Stimulated activated CD8-positive, alpha-beta memory T cell treated with anti-CD3 and anti-CD28 coated beads, Interleukin-4, amount 100 ng/mL, for 1 hour (primary cell): ENCODE measurements at places on chromosomes 11 and 22.

DNA sequence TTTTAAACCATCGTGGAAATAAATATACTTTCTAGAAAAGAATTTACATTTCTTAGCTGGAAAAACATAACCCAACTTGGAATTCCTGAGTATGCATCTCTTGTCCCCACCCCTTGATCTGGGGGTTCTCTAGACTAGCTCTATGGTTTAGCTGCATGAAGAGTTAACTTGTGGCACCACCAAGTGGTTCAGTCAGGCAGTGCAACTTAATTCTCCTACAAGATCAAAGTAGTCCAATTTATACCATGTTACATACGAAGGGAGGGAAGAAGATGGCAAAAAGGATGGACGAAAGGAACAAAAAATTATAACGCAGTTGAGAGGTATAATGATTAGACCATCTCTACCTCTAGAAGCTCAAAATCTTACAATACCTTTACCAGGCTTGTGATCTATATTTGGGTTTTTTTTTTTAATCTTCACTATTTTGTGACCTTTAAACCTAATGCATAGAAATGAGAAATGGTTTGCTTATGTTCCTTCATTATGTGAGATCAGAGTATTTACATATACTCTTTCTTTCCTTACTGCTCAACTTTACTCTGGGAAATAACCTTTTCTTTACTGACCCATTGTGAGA, 28.5 kb upstream of the ALKBH3 start:
- no peak for DNase-seq

- DNase-seq = no peak
Observed at GRCh38 chr11:111120161-111120560, 125.4 kb upstream of the POU2AF2 start.

DNA sequence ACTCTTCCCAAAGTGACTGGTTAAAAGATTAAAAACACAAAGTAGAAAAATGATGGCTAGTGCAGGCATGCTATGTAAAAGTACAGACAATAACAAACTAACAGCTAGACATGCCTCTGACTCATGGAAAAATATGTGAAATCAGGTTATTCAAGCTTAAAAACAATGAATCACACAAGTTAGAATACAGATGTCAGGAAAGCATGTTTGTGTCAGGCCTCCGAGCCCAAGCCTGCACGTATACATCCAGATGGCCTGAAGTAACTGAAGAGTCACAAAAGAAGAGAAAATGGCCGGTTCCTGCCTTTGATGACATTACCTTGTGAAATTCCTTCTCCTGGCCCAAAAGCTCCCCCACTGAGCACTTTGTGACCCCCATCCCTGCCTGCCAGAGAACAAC, 110.1 kb downstream of the NOX4 start:
- DNase-seq = no peak

DNA sequence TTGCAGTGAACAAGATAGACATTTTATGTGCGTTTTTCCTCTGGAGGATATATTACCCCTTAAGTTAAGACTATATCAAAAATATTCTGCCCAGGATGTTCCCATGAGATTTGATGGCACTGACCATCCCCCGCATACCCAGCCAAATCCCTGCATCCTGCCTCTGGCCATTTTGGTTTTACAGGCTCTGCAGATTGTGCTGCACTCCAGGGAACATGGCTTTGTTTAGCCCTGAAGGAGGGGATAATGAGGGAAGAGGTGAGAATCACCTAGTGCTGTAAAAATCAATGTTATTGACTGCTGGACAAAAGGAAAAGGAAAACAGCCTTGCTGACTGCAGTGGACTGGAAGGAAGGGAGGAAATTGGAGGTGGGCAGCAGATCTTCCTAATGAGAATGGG, 717.4 kb downstream of the DLG2 start:
- no peak for DNase-seq

DNA sequence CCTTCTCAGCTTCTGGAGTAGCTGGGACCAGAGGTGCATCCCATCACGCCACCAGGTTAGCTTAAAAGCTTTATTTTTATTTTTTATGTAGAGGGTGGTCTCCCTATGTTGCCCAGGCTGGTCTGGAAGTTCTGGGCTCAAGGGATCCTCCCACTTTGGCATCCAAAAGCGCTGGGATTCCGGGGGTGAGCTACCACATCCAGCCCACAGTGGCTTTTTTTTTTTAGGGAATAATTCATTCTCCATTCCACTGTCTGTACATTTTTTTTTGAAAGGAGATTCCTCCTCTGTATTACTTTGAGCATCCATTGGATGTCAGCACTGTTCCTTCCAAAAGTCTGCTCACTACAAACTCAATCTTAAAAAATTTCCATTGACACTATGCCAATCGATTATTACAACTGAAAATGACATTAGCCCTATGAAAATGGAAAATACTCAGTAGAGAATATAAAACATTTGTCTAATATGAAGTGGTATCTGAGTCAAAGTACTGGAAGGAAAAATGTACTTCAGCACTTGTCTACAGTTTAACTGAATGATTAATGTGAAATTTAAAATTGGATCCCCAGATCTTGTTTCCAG, 1.3 kb upstream of the LPXN start:
- no peak for DNase-seq

DNA sequence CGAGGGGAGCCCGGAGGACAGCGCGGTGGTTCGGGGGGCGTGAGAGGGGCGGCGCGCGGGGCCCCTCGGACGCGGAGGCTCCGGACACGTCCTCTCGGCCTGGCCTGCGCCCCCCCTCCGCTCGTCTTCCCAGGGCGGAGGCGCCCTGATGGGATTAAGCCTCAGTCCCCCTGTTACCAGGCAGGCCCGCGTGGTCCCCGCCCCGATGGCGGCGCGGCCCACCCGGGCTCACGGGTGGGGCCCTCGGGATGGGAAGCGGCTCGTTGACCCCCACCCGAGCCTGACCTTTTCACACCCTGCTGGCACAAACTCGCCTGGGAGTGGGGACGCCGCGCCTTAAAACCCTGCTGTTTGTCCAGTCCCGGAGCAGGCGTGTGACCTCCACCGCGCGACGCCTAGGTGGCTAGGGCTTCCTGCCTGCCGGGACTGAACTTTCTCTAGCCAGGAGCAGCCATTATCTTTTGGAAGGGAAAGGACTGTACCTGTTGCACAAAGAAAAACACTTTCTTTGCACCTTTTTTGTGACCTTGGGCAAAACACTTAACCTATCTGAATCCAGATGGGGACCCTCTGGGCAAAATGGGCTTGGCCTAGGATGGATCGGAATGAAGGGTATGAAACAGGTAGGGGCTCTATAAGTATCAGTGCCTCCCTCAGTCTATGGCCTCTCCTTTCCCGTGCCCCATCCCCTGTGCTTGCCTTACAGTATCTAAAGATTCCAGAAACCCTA, 1.0 kb downstream of the KIAA1671 start:
- DNase-seq = no peak

GRCh38 chr11:128174465-128175291, 412.7 kb downstream of the ETS1 start:
- DNase-seq = no peak

- no peak for DNase-seq
Observed at GRCh38 chr11:76161261-76161961, 44.9 kb downstream of the WNT11 start.

- DNase-seq = no peak
Observed at GRCh38 chr22:35509960-35510359, 30.7 kb upstream of the RASD2 start.

GRCh38 chr22:37749831-37750595, 53.2 kb downstream of the TRIOBP start:
- no peak for DNase-seq

DNA sequence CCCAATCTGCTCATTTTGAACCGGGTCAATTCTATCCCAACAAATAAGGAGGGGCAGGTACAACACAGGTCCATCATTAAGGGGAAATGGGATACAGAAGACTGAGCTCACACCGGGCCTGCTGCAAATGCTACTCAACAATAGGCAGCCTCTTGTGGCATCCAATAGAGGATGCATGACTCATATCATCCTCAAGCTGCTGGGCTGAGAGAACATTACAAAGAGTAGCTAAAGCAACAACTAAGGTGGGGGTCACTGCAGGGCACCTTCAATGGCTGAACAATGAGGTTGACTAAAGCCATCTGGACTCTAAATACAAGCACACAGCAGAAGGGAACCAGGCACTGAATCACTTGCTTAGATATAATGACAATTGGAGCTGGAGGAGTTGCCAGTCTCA, 130.1 kb upstream of the SYN3 start:
- DNase-seq = no peak

DNA sequence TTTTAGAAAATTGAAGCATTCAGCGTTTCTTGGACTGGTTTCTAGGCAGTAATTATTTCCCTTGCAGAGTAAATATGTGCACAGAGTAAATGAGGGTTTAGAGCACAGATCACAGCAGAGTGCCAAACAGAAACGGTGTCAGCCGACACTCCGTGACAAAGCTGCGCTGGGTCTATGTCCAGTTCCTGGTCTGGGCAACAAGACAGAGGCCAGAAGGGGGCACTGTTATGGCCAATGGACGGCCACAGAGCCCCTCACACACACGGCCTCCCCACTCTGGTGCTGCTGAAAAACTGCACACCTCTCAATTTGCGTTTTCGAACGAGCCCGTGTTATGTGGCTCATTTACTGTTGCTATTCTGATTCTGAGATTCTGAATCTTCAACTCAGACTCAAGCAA, 180.7 kb downstream of the MPPED1 start:
- DNase-seq = no peak

GRCh38 chr11:38448284-38448683, 1850.2 kb upstream of the RAG2 start:
- no peak for DNase-seq

- no peak for DNase-seq
Observed at GRCh38 chr11:103585911-103586310, 450.5 kb upstream of the DDI1 start.

GRCh38 chr22:33034753-33035152, 23.4 kb downstream of the SYN3 start:
- DNase-seq = no peak

DNA sequence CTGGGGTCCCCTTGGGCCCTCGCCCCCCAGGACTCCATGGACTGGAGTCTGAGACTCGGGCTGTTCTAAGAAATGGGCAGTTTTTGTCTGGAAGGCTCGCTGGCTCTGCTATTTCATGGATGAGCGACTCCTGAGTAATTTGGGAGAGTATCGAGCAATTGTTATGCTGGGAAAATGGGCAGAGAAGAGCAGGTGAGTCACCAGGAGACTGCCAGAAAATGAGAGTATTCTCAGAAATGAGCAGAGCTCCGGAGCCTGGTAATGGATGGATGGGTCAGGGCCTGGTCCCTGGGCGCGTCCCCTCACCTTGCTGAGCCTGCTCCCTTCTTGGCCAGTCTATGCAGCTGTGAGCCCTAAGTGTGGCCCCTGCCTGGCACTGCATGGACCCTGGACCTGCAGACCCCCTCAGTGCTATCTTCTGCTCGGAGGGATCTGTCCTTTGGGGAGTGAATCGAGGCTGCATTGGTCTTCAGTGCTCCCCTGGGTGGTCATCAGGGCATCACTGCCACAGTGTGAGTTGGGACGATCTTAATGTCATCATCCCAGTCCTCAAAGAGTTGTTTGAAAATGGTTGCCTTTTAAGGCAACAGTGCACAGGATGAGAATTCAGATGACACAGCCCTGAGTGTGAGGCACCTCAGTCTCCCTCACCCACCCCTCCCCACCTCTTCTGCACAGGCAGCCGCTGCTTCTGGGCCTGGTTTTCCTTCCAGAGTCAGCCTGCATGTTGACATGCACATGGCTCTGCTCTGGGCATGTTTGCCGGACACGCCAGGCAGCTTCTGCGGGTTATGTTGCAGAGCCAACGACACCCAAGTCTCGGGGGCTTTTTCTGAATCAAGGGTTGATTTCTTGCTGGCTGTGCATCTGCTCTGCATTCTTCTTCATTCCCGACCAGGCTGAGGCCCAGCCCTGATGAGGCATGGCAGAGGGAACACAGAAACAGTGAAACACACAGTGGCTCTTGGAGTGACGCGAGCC, 519.0 kb downstream of the TBC1D22A start:
- no peak for DNase-seq

DNA sequence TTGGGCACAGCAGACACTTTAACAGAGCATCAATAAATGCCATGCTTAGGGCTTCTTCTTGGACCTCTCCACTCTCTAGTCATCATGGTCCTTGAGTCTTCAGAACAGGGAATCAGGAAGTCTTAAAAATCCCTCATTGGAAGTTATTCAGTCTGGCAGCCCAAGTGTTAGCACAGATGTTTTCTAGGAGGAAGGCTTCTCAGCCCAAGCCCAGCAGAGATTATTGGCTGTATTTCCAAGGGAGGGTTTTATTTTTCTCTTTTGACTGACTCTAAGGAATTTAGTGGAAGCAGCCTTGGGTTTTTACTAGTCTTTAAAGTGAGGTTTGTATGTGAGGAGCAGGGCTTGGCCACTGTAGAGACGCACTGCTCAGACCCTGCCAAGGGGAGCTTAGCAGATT, 41.9 kb downstream of the CEP164 start:
- no peak for DNase-seq

GRCh38 chr11:80173371-80174136, 732.7 kb upstream of the TENM4 start:
- DNase-seq = no peak

- DNase-seq = no peak
Observed at GRCh38 chr11:110093407-110094297, 460 bp downstream of the ZC3H12C start.

DNA sequence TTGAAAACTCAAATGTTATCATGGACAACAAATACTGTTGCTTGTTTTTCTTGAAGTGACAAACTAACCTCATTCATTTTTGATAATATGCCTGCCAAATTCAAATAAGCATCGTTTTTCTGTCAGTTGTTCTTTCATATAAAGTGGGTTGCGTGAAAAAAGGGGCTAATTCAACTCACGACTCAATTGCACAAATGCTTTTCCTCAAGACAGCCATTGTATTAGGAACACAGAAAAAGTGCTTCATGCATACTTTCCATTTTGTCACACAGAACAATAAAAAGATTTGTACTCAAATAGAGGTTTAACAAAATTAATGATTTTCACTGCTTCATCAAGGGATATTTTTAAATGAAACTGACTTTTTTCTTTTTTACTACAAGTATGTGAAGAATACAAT, 94.6 kb upstream of the ALKBH3 start:
- DNase-seq = no peak
